CD8-positive, alpha-beta memory T cell (primary cell): ENCODE measurements at places on chromosomes 13 and 19. TPM values are rescaled to one million over a fixed set of nuclear protein-coding genes. Genes with fewer than 3 reads are reported as not detected.

The SULT2A1 gene
- not detected for total RNA-seq

The TEKTIP1 gene
- 1.0 TPM for total RNA-seq

The MYO1F gene
- 68.0 TPM for total RNA-seq

The NPAS1 gene
- 0.24 TPM for total RNA-seq

The NKG7 gene
- 866 TPM for total RNA-seq

The AZU1 gene
- not detected for total RNA-seq

The CD22 gene
- total RNA-seq, result 0.09 TPM

- no peak for DNase-seq
Observed at GRCh38 chr19:38977445-38978325, 2.1 kb upstream of the FBXO17 start.

DNA sequence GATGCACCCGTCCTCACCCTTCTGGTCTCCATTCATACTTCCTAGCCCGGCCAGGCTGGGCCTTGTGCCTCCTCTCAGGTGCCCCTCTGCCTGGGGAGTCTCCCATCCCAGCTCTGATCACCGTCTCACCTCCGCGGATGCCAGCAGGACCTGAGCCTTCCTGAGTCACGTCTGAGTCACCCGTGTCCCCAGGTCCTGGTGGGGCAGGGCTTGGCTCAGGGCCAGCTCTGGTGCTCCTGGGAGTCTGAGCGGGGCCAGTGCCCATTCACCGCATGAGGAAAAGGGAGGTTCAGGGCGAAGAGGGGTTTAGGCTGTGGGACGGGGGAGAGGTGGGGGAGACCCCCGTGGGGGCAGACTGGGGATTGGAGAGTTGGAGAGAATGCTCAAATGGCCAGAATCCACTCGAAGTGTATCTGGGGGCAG is 593 bp downstream of the ATP8B3 start:
- DNase-seq, result peak; percentile 48

- no peak for DNase-seq
Observed at GRCh38 chr13:112814905-112815585, 125.2 kb downstream of the ATP11A start.

GRCh38 chr13:74920920-74921319 is 561.0 kb downstream of the TBC1D4 start:
- no peak for DNase-seq

DNA sequence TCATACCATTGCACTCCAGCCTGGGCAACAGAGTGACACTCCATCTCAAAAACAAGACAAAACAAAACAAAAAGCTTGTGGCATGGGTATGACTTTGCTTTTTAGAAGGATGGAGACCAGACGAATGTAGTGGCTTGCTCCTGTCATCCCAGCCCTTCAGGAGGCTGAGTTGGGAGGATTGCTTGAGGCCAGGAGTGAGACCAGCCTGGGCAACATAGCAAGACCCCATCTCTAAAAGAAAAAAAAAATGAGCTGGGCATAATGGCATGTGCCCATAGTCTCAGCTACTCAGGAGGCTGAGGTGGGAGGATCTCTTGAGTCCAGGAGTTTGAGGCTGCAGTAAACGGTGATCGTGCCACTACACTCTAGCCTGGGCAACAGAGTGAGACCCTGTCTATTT is 16.4 kb upstream of the SELENOW start:
- DNase-seq, result no peak

DNA sequence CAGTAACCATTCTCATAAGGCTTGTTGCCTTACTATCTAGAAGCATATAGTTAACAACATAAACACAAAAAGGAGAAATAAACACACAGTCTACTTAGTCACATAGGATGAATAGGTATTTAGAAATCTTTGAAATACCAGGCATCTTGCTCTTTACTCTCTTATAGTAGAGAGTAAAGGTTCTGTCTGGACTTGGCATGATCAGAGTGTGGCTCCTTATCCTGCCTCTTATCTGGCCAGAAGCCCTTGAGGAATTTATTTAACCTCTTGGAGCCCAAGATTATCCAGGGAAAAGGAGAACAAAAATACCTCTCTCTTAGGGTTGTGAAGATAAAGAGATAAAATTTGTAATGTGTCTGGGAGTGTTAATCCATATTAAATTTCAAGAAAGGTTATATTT is 100.2 kb upstream of the MBNL2 start:
- DNase-seq, result no peak

GRCh38 chr13:112256716-112257494 is 119.2 kb upstream of the SPACA7 start:
- DNase-seq, result no peak

GRCh38 chr13:85816413-85816812 is 17.2 kb upstream of the SLITRK6 start:
- DNase-seq, result no peak

- no peak for DNase-seq
Observed at GRCh38 chr19:11554160-11554559, 4.9 kb downstream of the ELOF1 start.

- no peak for DNase-seq
Observed at GRCh38 chr19:30577551-30578105, 205.4 kb downstream of the ZNF536 start.

DNA sequence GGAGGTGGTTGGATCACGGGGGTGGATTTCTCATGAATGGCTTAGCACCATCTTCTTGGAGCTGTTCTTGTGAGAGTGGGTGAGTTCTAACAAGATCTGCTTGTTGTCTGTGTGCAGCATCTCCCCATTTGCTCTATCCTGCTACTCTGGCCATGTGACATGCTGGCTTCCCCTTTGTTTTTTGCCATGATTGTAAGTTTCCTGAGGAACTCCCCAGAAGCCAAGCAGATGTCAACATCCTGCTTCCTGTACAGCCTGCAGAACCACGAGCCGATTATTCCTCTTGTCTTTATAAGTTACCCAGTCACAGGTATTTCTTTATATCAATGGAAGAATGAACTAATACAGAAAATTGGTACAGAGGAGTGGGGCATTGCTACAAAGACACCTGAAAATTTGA is 2.3 kb upstream of the SIGLEC12 start:
- DNase-seq, result no peak

GRCh38 chr13:75792526-75793187 is 156.5 kb downstream of the LMO7 start:
- no peak for DNase-seq

GRCh38 chr19:1847684-1848398 is 442 bp downstream of the REXO1 start:
- no peak for DNase-seq

DNA sequence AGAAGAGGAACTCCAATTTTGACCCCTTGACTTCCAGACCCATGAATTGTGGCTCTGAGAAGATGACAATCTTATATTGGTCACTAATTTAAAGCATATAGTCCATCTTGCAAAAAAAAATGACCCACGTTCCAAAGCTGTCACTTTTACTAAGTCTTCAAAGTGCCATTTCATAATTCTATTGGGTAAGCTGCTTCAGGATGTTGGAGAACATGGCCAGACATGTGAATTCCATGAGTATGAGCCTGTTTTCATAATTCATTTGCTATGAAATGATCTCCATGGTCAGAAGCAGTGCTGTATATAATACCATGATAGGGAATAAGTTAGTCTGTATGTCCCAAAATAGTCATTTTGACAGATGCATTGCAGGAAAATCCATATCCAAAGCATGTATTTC is 1787.3 kb downstream of the SLITRK5 start:
- no peak for DNase-seq

GRCh38 chr13:22278336-22278929 is 607.6 kb downstream of the FGF9 start:
- peak; percentile 42 for DNase-seq

DNA sequence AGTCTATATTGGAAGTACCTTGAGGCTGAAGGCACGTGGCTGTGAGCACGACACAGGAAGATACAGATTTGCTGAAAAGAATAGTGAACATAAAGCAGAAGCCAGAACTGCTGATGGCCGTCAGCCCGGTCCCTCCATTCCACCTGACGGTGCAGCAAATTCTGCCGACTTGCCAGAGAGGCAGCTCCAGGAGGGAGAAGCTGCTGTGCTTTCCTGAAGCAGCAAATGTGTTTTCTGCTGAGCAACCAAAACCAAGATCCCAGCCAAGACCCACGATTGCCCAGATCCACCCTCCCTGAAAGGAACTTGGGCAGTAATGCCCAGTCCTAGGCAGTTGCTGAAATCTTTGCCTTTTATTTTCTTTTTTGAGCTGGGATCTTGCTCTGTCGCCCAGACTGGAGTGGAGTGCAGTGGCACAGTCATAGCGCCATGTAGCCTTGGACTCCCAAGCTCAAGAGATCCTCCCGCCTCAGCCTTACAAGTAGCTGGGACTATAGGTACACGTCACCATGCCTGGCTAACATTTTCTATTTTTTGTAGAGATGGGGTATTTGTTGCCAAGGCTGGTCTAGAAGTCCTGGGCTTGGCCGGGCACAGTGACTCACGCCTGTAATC is 7.0 kb upstream of the RCN3 start:
- no peak for DNase-seq

- no peak for DNase-seq
Observed at GRCh38 chr13:87798536-87798935, 127.4 kb downstream of the SLITRK5 start.

DNA sequence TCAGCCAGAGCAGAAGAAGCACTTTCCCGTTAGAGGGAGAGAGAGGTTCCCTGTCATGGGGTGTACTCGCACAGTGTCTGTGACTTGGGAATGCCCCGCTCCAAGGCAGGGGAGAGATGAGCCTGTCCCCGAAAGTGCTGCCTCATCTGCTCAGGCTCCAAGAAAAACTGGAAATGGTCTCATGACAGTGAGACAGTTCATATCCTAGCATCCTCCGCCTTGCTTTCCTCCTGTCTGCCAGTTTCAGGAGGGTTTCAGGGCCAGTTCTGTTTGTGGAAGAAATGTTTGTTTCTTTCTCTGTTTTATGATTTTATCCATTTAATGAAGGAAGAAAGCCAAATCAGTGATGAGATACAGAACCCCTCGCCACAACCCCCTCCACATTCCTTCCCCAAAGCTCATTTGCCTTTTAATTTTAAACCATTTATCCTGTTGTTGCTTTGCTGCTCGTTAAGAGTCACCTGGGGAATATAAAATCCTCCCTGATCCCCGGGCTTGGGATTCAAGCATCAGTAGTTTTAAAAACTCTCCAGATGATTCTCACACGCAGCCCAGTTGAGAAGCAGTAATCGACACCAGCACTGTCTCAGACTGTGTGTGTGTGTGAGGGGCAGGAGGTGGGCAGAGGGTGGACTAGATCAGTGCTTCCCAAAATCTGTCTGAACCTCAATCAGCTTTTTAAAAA is 144.6 kb upstream of the UBL3 start:
- no peak for DNase-seq

GRCh38 chr13:34249546-34250039 is 431.6 kb downstream of the RFC3 start:
- DNase-seq, result no peak

GRCh38 chr19:40272261-40272660 is 12.9 kb downstream of the AKT2 start:
- no peak for DNase-seq
